ENCODE measurements at places on chromosomes 13 and 19.
A peak's percentile ranks its signal among the peaks of the same experiment; 100 is the strongest.

GRCh38 chr13:34863360-34864135 is 78.5 kb upstream of the NBEA start:
- no peak for DNase-seq

DNA sequence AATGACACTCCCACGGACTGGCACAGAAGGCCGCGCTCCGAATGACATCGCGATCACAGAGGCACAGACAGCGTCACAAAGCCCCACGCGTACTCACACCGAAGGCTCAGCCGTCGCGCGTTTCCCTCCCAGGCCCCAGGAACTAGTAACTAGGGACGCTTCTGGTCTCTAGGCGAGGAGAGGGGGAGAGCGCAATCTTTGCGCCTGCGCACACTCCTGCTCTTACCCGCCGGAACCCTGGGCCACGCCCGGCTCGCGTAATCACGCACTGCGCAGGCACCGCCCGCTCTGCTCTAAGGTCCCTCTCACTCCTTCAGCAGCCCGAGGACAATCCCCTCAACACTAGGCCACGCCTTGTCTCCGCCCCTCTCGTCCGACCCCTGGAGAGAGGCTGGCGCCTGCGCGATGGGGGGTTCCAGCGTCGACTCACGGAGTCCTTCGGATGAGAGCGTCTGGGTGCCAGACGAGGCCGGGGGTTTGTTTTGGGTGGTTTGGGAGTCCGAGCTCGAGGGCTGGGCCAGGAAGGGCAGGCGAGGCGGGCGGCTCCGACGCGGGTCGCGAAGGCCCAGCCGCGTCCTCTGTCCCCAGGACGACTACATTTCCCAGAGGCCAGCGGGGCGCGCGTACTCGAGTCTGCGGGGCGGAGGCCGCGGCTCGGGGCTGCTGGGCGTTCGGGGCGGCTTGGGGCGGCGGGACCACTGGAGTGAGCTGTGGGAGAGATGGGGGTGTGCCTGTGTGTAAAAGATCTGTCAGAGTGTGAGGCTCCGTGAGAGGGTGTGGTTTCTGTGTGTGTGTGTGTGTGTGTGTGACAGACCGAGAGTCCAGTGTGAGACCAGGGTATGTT is at the start of gene ZNF471:
Gene ZNF471, plus strand, starts transcription at position 410 of the 844 bp plus-strand sequence. CDS start 3,717 bp downstream, outside the sequence.
- no peak for DNase-seq

DNA sequence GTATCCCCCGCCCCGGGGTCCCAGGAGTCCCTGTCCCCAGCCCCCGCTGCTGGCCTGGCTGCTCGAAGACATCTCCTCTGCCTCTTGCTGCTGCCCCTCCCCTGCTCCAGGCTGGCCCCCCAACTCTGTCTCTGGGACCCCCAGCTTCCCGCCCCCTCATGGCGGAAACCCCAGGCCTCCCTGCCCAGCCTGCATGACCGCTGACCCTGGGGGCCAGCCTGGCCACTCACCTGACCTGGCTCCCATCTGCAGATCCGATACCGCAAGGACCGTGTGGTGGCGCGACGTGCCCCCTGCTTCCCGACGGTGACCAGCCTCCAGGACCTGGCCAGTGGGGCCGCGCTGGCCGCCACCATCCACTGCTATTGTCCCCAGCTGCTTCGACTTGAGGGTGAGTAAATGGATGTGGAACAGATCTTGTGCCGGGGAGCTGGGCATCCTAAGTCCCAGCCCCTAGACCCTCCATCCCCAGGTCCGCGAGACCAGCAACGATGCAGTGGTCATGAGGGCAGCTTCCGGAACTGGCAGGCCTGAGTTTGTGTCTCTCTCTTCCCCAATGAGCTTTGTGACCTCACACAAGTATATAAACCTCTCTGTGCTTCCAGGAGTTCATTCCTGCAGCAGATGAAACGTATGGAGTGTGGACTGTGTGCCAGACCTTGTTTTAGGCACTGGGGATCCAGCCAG is 12.4 kb downstream of the CAMSAP3 start:
- no peak for DNase-seq

DNA sequence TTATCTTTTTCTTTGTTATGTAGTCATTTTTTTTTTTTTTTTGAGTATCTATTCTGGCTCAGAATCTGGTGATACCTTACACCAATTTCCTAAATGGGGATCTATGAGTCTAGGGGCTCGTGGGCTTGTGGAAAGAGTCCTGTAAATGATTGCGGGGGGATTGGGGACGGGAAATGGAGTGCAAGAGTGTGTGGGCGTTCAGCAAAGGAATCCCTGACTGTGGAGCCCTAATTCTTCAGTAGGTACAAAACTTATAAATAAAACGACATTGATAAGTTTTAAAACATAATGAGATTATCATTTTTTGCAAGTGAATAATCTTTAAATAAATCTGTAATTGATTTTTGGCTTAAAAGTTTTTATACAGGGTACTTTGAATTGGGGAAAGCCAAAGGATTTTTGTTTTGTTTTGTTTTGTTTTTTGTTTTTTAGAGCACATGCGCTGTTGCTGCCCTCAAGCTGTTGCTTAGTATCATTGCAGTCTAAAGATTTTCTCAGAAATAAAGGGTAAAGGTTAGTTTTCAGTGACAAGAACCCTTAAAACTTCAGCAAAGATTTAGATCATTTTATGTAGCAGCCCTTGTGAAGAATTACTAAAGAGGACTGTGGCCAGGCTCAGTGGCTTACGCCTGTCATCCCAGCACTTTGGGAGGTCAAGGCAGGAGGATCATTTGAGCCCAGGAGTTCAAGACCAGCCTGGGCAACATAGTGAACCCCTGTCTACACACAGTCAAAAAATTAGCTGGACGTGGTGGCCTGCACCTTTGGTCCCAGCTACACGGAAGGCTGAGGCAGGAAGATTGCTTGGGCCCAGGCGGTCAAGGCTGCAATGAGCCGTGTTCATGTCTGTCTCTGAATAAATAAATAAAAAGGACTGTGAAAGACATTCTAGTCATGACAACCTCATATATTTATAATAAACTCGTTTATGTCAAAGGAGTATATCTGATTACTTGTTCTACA is 1.7 kb downstream of the ERCC5 start:
- no peak for DNase-seq

DNA sequence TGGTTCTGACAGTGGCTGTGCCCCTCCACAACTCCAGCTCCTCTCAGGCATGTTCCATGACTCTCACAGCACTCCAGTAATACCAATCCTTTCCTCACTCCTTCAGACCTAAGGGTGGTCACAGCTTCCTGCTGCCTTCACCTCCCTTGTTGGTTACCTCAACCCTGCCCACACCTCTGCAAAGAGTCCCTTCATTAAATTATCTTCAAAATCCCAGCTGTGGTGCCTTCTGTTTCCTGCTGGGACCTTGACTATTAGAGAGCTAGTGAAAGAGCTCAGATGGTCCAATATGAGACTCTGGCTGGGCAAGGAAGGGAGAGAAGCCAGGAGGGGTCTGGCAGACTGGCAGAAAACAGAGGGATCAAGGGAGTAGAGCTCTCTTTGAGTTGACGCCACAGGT is 26.1 kb downstream of the DEDD2 start:
- no peak for DNase-seq

DNA sequence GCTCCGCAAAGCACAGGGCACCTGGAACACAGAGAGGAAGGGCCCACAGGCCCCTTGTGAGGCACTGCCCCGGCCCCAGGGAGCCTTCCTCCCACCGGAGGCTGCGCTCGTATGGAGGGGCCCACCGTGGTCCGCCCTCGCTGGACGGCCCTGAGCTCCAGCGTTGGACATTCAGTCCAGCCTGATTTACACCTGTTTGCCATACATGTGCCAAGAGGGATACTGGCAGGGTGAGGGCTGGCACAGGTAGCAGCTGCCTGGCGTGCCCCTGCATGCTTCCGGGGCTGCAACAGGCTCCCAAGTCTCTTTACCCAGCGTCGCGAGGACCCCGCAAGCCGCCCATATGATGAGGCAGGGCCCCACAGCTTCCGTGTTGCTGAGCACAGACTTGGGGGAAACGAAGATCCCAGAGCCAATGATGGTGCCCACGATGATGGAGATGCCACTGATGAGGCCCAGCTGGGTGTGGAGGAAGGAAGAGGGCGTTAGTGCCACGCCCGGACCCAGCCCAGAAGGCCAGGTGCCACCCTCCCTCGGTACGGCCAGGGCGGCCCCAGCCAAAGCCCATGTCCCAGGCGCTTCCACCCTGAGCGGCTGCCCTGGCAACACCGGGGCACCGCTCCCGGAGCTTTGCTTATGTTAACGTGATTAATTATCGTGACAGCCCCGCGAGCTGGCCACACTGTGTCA is 5.1 kb downstream of the SLC7A9 start:
- no peak for DNase-seq

DNA sequence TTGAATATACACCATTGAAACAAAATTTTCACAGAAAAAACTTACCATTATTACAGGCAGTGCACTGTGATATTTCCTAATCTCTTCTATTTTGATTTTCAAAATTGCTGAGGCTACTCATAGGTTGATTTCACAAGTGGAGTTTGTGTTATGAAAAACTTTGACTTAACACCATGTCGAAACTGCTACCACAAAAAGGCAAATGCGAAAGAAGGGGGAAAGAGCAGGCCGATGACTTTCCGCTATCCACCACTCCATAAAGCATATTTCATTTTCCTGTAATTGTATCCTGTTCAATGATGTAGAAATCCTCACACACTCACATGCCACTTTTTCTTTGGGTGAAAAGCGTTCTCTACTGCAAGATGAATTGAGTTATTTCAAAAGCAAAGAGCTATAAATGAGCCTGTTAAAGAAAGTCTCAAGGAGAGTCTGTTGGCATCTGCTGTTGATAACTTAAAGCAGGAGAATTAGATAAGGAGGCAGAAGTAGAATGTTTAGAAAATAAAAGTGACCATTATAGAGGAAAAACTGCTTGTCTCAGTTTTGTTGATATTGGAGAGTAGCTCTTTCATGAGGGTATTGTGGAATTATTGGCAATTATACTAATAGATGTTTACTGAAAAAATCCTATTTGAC is 18.8 kb downstream of the KL start:
- no peak for DNase-seq

GRCh38 chr13:68588623-68589022 is 1358.5 kb upstream of the PCDH9 start:
- DNase-seq = no peak

DNA sequence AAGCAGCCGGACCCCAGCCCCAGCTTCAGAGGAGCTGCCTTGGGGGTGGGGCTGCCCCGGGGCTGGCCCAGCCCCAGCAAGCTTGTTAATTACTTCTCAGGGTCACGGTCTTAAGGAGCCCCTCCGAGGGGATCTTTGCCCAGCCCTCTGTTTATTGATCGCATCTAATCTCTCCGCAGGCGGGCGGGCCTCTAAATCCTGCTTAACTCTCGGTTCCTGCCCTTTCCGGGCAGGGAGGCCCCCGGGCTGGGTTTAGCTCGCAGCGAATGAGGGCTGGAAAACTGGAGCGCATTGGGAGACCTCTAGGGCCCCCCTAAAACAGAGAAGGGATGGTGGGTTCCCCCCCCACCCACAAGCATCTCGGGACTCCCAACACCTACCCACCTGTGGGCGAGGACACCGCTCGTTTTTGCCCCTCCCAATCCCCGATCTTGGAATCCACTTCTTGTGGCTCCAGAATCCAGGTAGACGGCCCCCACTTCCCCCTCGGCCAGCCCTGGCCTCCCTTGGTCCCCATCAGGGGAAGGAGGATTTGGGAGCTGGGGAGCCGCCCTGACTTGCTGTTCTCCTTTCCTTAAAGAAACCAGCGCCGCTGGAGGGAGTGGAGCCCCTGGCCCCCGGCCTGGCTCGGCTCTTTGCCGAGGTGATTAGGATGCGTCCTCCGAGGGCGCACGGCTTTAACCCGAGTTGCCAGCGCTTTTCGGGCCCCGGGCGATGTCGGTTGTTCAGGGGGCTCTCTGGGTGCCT is 59.5 kb upstream of the ADGRL1 start:
- no peak for DNase-seq

- DNase-seq = no peak
Observed at GRCh38 chr19:18284712-18285360, 3.4 kb upstream of the JUND start.

- DNase-seq = no peak
Observed at GRCh38 chr19:7505682-7506384, 10.1 kb upstream of the ZNF358 start.

DNA sequence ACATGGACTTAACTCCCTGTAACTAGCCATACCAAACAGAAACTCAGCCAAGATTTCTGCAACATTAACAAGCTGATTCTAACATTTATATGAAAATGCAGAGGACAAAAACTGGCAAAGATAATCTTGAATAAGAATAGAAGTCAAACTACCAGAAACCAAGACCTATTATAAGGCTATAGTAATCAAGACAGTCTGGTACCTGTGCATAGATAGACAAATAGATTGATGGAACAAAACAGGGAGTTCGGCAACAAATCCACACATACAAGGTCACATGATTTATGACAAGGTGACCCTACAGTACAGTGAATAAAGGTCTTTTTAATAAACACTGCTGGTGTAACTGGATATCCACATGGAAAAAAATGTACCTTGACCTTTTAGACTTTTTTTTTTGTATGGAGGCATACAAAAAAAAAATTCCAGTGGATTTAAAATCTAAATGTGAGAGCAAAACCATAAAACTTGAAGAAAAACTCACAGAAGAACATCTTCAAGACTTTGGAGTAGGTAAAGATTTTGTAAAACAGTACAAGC is 2.9 kb upstream of the RFC3 start:
- no peak for DNase-seq

DNA sequence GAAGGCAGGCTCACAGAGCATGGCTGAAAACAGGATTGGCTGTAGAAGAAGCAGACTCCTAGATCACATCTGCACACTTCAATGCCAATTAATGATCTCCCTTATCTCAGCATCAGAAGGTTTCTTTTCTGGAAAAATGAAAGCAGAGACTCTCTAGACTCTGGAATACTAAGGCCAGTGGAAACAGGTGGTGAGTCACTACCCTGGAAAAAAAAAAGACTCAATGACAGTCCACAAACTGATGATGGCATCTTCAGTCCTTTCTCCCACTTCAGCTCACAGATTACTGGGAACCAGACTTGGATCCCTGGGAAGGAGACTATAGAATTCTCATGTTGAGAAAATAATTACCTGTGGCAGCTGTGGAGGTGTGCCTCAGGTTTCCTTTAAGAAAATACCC is 47.5 kb upstream of the MBNL2 start:
- DNase-seq = no peak

- no peak for DNase-seq
Observed at GRCh38 chr13:36157480-36157879, 26.3 kb upstream of the DCLK1 start.

DNA sequence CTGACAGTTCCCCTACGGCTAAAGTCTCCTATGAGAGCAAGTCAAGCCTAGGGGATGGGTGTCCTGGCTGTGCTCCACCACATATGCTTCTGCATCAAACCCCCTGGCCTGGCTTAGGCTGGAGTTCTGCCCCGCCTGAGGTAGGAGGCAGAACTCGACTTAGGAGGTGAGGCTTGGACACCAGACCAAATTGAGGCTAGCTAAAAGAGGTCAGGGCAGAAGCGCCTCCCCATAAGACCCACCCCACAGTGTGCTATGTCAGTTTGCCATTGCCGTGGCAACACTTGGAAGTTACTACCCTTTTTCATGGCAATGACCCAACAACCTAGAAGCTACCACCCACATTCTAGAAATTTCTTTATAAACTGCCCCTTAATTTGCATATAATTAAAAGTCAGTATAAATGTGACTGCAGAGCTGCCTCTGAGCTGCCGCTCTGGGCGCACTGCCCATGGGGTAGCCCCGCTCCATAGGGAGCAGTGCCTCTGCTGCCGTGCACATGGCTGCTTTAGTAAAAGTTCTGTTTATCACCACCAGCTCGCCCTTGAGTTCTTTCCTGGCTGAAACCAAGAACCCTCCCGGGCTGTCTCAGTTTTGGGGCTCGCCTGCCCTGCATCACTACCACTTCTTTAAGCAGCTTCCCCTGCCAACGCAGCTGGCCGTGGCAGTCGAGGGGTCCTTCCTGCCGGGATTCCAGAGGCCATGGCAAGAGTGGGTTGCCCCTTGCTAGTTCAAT is 20.2 kb downstream of the AP1M1 start:
- DNase-seq = no peak

- DNase-seq = peak; percentile 40
Observed at GRCh38 chr13:74134777-74135325, 647 bp upstream of the KLF12 start.
